ENCODE measurements at places on chromosomes 3 and 15.

DNA sequence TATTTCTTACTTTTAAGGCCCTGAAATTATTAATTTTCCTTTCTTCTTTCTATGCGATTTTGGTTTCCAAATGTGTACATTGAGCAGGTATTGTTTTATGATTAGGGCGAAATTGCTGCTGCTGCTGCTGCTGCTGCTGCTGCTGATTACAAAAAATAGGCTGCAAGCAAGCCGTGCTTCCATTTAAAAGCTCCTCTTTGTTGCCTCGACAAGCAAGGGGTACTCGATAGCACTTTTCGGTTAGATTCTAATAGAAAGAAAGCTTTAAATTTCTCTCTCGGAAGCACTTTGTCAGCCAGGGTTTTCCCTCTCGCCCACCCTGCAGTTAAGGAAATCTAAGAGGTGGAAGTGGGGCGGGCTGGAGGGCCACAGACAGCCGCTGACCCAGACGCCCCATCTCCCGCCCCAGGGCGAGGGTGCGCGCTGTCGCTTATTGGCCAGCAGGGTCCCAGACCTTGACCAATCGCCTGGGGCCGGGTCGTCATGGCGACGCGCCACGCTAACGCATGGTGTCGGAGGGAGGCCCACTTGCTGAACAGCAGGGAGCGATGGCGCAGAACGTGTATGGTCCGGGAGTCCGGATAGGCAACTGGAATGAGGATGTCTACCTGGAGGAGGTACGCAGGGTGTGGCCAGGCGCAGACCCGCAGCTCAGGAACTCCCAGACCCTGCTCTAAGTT, at the start of gene CFAP161:
Gene CFAP161, plus strand, starts transcription at position 489 of the 680 bp plus-strand sequence. Its CDS starts 60 bp downstream, at position 549.
- peaks cover 10% of the 10 kb centered on the region for H3K4me1 ChIP-seq
- H3K4me3 ChIP-seq: peak within 1 kb of the TSS; percentile 79
- H3K27ac ChIP-seq: no peak within 1 kb of the TSS
- H3K27me3 ChIP-seq: peaks cover 61% of the 10 kb centered on the region

DNA sequence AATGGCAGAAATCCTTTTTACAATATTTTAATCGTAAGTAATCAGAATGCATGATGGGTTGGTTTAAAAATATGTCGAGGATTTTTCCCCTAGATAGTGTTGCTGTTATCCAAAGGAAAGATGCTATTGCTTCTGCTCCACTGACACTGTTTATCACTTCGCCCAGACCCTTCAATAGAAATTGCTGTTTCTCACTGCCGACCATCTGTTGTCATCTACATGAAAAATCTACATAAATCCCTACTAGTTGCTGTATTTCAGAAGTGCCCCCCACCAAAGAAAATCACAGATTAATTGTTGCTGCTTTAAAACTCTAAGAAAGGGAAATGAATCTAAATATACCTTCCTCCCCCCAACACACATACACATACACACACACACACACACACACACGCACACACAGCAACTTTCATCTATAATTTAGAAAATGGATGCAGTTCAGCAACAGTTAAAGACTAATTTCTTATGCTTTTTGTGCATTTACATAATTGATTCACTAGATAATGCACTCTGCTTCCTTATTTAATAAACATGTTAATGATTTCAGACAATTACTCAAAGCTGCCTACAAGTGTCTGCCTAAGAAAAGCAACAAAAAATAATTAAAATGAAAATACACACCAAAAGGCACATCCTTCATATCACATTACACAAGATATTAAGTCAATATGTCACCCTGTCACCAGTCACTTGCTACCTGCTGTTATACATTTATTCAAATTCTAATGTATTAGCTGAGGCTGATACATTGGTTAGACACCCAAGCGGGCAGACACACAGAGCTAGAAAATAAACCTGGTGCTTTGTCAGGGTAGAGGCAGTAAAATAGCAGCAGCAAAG, 82.8 kb downstream of the RORA start:
- peaks cover 15% of the 10 kb centered on the region for H3K27me3 ChIP-seq
- H3K27ac ChIP-seq: no peak overlapping the region
- H3K4me1 ChIP-seq: peaks cover 5% of the 10 kb centered on the region
- DNase-seq: no peak
- H3K36me3 ChIP-seq: no peaks in the 10 kb centered on the region
- H3K4me3 ChIP-seq: no peak overlapping the region

DNA sequence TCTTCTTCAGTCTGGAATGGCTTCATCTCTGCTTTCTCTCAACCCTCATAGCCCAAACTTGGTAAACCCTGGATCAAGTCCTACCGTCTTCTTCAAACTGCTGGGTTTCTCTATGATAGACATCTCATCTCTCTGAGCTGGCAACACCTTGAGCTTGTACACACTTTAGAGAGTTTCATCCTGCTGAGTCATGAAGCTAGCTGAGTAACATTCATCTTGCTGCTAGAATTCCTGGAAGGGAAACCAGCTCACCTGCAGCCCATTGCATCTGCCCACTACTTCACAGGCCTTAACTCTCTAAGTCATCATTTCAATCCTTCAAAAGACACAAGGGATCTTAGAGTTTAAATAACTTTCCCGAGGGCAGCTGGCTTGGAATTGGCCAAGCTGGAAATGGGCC, 175.5 kb upstream of the RORA start:
- no peak overlapping the region for H3K27ac ChIP-seq
- peak overlapping the region; percentile 15 for H3K4me3 ChIP-seq
- no peak for DNase-seq
- H3K27me3 ChIP-seq: peaks cover 21% of the 10 kb centered on the region
- H3K4me1 ChIP-seq: no peaks in the 10 kb centered on the region
- no peaks in the 10 kb centered on the region for H3K36me3 ChIP-seq

DNA sequence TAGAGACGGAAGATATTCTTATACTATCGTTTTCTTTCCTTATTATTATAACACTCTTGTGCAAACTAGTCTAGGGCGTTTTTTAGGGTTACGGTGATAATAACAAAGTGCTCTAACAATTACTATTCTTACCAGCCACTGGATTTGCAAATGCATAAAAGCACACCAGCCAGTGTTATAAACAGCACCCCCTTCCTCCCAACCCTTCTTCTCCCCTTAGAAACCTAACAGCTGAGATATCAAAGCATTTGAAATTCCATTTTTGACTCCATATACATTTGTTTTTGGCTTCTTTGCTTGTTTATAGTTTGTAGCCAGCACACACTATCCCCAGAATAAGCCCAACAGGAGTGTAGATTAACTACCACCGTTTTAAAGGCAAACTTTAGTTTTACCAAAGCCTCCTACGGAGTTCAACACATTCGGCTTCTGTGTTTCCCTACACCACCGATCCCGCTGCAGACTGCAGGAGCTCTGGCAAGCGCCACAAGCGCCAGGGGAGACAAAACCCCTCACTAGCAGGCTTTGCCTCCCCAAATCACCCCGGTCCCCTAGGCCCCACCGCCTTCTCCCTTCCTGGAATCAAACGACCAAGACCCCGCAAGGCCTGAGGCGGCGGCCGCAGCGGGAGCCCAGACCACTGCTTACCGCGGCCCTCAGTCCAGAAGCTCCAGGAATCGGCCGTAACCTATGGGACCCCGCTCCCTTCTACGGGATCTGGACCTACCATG, 461 bp downstream of the COPB2 start:
- peak overlapping the region; percentile 100 for H3K4me3 ChIP-seq
- peak; percentile 70 for DNase-seq
- H3K27ac ChIP-seq: peak overlapping the region; percentile 100
- H3K4me1 ChIP-seq: peaks cover 43% of the 10 kb centered on the region
- peaks cover 16% of the 10 kb centered on the region for H3K36me3 ChIP-seq

GRCh38 chr15:27062951-27063350, 92.0 kb downstream of the GABRG3 start:
- peaks cover 24% of the 10 kb centered on the region for H3K4me1 ChIP-seq
- DNase-seq: no peak
- no peak overlapping the region for H3K27ac ChIP-seq
- H3K36me3 ChIP-seq: no peaks in the 10 kb centered on the region

DNA sequence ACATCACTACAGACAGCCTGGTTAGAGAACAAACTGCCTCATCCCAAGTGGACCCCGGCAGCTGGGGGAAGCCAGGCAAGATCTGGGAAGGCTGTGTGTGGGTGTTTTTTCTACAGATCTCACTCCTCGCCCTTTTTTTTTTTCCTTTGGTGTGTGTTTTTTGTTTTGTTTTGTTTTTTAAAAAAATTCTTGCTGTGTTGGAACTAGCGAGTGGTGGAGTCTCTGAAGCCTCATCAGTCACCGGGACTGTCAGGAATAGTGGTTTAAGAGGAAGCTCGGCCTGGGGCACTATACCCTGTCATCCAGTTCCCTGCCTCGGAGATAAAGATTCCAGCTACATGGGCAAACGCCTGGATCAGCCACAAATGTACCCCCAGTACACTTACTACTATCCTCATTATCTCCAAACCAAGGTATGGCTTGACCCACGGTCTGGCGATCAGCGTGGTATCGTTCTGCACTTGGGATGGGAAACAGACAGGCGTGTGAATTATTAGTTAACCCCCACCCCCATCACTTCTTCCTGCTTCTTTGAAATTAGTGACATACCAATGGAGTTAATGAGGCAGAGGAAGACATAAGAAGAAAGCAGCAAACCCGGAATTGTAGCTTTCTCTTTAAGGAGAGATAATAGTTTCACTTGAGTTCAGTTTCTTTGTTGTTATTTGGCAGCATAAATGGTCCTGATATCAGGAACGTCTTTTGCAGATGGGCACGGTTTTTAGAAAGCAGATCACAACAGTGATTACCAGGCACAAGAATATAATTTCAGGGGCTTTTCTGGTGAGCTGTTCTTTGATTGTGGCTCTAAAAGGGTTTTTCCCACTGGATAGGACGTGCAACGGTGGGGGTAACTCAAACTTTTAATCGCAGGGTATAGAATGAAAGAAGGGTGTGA, 722 bp downstream of the RBMS3 start:
- H3K4me1 ChIP-seq: peaks cover 44% of the 10 kb centered on the region
- peaks cover 15% of the 10 kb centered on the region for H3K27me3 ChIP-seq
- H3K4me3 ChIP-seq: peak overlapping the region; percentile 86
- peak overlapping the region; percentile 90 for H3K27ac ChIP-seq
- no peak for DNase-seq
